ENCODE measurements at places on chromosomes 4 and X. TPM values are rescaled to one million over a fixed set of nuclear protein-coding genes. Genes with fewer than 3 reads are reported as not detected.

The UNC5C gene
- 2.0 TPM for total RNA-seq

The SSX2B gene
- total RNA-seq = not detected

The GDPD2 gene
- total RNA-seq = not detected

- no peaks in the 10 kb centered on the region for H3K4me1 ChIP-seq
- no peak overlapping the region for H3K27ac ChIP-seq
- no peak for DNase-seq
- H3K27me3 ChIP-seq = no peaks in the 10 kb centered on the region
- H3K36me3 ChIP-seq = no peaks in the 10 kb centered on the region
Observed at GRCh38 chr4:5976921-5977320, 41.3 kb downstream of the C4orf50 start.

- H3K36me3 ChIP-seq = no peaks in the 10 kb centered on the region
- no peak overlapping the region for H3K27ac ChIP-seq
- H3K27me3 ChIP-seq = no peaks in the 10 kb centered on the region
Observed at GRCh38 chr4:35461931-35462659, 782.2 kb downstream of the ARAP2 start.

DNA sequence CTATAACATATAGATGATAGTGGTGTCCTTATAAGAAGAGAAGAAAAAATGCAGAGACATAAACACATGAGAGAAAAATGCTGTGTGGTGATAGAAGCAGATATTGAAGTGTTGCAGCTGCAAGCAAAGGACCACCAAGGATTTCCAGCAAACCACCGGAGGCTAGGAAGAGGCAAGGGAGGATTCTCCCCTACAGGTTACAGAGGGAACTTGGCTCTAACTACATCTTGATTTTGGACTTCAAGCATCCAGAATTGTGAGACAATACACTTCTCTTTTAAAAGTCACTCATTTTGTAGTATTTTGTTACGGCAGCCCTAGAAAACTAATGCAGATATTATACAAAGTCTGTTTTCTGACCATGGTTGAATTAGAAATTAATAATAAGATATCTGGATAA is 30.4 kb upstream of the CHRDL1 start:
- no peaks in the 10 kb centered on the region for H3K27me3 ChIP-seq
- no peak overlapping the region for H3K4me3 ChIP-seq
- no peak overlapping the region for H3K27ac ChIP-seq
- no peaks in the 10 kb centered on the region for H3K36me3 ChIP-seq
- DNase-seq = no peak

Data from upper lobe of left lung (tissue), 6 donors.